ENCODE measurements at places on chromosomes 1 and 21. TPM values are rescaled to one million over a fixed set of nuclear protein-coding genes. Genes with fewer than 3 reads are reported as not detected.

GRCh38 chr1:67847466-67847865 lies 14.2 kb upstream of the GNG12 start:
- DNase-seq, result no peak

The FBXO2 gene
- total RNA-seq, result 1.6 TPM

The SUSD4 gene
- 18.5 TPM for total RNA-seq

The KCNJ9 gene
- total RNA-seq, result 0.05 TPM

DNA sequence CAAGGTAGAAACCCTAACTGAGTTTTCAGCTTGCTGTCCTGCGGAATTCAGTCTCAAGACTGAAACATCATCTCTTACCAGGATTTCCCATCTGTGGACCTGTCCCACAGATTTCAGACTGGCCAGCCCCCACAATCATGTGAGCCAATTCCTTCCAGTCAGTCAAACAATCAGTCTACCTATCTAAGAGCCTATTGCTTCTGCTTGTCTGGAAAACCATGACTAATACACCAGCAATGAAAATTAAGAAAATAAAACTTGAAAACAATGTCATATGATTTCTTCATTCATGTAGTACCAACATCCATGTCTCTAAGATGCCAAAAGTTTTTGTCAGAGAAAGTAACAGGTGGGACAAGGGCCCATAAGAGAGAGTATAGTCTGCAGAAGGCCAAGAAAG lies 57.6 kb upstream of the CRB1 start:
- DNase-seq, result no peak
